ENCODE measurements at places on chromosomes 12 and 14.

GRCh38 chr12:120856980-120857379 is 47.2 kb downstream of the SPPL3 start:
- peak; percentile 77 for DNase-seq

GRCh38 chr12:105057174-105057573 is 27.1 kb downstream of the ALDH1L2 start:
- no peak for DNase-seq

DNA sequence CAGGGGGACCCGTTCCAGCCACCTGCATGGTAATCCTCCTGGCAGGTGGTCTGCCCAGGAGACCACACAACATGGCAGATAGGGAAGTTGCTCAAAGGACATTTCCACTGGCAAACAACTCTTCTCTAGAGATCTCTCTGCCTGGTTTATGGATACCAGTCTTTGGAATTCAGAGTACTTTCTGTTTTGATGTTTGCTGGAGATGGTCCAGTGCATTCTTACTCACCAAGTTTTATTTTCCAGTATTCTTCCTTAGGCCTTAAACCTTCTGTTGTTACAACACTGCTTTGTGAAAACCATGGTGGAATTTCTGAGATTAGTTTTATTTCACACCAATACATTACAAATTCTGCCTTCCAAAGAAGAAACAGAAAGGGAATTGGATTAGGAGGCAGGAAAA is 428.3 kb downstream of the FUT8 start:
- no peak for DNase-seq

DNA sequence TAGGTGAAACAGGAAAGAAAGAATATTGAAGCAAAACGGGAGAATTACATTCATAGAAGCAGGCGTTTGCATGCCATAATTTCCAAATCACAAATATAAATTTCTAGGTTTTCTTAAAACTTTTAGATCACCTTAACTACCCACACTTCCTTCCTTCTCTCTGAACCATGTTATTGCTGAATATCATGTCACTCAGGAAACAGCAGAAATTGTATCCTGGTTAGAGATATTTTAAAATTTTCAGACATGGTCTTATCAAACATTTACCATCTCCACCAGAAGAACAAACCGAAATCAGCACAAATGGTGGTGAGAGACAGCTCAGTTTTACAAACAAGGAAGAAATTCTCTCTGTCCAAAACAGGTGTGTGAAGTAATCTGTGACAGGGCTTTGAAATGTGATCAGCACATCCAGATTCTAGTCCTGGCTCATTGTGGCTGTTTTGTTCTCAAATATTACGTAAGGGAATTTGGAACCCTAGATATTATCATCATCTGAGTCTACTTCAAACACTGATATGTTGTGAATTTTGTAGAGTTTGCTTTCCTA is 16.3 kb downstream of the TESPA1 start:
- DNase-seq = peak; percentile 38

- DNase-seq = no peak
Measured at GRCh38 chr14:72970824-72971434, 44.7 kb downstream of the DCAF4 start.
